ENCODE measurements at places on chromosomes 2 and 18.
A peak's percentile ranks its signal among the peaks of the same experiment; 100 is the strongest.

GRCh38 chr2:11713815-11714214, 32.6 kb upstream of the LPIN1 start:
- no peak for DNase-seq

DNA sequence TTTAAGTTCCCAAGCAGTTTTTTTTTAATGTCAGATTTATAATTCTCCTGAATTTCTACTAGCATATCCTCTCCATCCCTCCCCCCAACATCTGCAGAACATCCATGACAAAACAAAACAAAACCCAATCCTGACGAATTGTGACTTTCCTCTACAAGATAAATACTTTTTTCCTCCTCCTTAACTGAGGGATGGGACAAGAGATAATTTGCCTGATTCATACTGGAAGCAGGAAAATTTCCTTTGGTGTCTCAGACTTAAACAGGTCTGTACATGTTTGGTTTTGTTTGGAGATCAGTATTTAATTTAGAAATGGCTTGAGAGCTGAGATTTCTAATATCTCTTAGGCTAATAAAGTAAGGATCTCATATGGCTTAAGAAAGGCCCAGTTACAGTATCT, 2.2 kb downstream of the CAVIN2 start:
- DNase-seq = no peak

DNA sequence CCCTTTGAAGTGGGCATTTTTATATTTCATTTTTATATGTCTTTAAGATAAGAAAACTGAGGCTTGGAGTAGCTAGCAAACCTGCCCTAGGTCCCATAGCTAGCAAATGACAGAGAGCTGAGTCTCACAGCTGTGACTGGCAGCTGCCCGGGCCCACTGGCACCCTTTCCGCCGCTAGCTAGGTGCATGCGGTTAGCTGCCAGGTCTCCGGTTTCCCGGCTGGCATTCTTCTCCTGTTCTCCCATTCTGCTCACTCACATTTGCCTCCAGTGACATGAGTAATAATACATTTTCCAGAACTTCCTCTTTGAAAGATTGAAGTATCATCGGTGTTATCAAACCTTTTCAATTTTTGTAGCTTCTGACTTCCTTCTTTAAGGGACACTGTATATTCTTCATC, 38.7 kb downstream of the MTCL1 start:
- DNase-seq = no peak

- no peak for DNase-seq
These were observed 71.8 kb downstream of the ASAP2 start for GRCh38 chr2:9278439-9278838.

- peak; percentile 46 for DNase-seq
These were observed 65.7 kb downstream of the LRRTM1 start for GRCh38 chr2:80238692-80239469.

DNA sequence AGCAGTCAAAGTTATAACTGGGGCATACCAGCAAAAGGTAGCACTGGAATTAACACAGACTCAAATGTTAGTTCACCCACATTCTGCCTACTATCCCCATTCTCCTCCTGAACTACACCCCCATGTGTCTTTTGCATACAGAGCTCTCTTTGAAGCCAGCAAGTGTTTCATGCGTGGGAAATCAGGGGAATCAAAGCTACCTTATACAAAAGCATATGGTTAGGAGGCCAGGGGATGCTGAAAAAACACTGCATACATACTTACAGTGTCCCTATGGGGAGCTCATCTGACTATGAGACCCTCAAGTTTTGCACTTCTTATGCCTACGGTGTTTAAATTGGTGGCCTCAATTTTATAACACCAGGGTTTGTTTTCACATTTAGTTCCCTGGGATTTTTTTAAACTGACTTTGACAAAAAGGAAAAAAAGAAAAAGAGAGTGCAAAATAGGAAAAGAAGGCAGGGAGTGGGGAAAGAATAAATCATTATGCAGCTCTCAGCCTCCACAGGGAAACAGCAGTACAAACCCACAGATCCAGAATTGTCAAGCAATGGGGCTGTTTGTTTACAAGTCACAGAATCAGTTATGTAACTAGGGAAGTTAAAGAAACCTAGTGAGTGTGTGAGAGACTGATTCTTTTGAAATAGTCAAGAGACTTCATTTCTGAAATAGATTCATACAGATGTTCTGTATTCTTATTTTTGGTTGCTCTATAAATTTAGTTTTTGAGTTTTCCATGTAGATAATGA, 20.1 kb upstream of the PPP3R1 start:
- peak; percentile 50 for DNase-seq

DNA sequence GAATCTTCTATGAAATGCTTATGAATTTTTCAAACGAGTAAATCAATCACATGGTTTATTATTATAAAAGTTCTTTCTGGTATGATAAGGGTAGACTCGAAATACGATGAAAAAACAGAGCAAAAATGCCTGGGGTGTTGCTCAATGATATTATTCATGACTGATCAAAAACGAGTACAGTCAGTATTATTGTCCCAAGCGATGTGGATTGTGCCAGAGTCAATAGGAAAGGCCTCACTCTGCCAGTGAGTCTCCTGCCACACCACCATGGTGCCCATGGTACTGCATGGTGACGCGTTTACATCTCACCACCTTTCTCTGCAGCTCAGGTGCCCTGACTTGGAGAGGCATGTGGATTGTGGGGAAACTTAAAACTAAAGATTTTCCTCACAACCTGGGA, 58.5 kb downstream of the KCTD1 start:
- no peak for DNase-seq

DNA sequence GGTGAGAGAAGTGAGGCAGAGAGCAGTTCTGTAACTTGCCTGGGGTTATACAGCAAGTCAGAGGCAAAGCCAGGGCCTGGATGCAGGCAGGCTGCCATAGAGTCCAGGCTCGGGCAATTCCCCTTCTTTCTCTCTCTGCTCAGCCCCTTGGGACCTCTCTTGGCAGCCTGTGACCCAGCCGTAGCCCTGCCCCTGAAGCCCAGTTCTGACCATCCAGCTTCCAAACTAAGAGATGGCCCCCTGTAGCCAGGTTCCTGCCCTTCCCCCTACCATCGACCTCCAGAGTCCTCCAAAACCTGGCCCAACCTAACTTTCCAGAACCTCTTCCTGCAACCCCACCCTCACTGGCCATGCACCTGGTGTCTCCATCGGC, 201.2 kb downstream of the CTIF start:
- no peak for DNase-seq

DNA sequence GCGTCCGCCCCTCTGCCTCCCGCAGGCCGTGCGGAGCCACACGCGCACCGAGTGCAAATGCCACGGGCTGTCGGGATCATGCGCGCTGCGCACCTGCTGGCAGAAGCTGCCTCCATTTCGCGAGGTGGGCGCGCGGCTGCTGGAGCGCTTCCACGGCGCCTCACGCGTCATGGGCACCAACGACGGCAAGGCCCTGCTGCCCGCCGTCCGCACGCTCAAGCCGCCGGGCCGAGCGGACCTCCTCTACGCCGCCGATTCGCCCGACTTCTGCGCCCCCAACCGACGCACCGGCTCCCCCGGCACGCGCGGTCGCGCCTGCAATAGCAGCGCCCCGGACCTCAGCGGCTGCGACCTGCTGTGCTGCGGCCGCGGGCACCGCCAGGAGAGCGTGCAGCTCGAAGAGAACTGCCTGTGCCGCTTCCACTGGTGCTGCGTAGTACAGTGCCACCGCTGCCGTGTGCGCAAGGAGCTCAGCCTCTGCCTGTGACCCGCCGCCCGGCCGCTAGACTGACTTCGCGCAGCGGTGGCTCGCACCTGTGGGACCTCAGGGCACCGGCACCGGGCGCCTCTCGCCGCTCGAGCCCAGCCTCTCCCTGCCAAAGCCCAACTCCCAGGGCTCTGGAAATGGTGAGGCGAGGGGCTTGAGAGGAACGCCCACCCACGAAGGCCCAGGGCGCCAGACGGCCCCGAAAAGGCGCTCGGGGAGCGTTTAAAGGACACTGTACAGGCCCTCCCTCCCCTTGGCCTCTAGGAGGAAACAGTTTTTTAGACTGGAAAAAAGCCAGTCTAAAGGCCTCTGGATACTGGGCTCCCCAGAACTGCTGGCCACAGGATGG, 7.1 kb upstream of the WNT10A start:
- DNase-seq = no peak

- no peak for DNase-seq
These were observed 32.2 kb upstream of the MAP3K20 start for GRCh38 chr2:173043476-173043875.

DNA sequence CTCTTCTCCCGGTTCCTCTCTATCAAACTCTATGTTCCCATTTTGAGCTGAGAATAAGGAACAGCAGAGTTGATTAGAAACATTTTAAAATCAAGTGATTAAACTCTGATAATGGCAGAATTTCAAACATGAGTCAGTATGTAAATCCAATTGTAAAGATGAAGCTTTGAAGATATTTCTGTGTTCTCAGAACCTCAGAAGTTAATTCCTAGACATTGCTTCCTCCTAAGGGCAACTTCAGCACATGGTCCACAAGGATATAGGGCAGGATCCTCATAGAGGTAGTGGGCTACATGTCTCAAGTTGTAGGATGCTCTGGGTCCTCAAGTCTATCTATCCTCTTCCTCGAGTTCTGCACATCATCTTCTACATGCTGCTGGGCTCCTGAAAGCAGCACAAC, 46.3 kb downstream of the QPCT start:
- DNase-seq = no peak

DNA sequence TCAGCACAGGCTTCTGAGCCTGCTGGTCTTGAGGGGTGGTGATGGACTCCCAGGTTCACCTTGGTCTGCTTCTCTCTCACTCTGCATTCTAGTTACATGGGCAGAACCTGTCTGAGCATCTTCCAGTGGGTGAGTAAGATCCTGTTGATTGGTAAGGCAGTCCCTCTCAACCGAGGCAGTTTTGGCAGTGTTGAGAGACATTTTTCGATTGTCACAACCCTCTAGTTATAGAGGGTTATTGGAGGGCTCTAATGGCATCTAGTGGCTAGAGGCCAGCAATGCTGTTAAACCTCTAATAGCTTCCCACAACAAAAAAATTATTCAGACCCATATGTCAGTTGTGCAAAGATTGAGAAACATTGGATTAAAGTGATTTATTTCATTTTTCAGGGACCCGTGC, 9.3 kb upstream of the MGAT5 start:
- no peak for DNase-seq

All from hematopoietic multipotent progenitor cell treated with erythropoietin and hydrocortisone succinate and interleukin-3 and kit ligand, for 6 days (in vitro differentiated cells).